ENCODE measurements at places on chromosomes 3 and 15. TPM values are rescaled to one million over a fixed set of nuclear protein-coding genes. Genes with fewer than 3 reads are reported as not detected.

Gene IL5RA
- total RNA-seq = not detected

Gene MFGE8
- total RNA-seq = 165 TPM

Gene DLL4
- total RNA-seq = 0.66 TPM

Gene GATA2
- total RNA-seq = 5.6 TPM

Gene ZDHHC23
- total RNA-seq = 1.1 TPM

Data from uterine smooth muscle cell (primary cell).